ENCODE measurements at places on chromosomes 3 and 15.

DNA sequence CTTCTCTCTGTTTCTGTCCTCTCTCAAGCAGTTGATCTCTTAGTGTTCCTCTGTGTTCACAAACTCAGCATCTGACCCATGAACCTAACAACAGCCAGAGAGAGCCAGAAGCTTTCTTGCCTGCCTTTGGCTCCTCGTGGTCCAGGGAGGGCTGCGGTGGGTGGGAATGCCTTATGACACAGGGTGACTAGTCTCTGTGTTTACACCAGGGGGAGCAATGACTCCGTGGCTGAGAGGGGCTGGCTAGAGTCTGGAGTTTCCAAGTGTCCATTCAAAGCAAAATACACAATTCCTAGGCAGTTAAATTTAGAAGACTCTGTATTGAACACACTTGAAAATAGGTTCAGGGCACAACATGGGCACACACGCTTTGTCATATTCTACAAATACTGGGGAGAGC is 370.0 kb upstream of the FRG2C start:
- DNase-seq, result peak; percentile 64

GRCh38 chr3:148077318-148077923 is 620.3 kb upstream of the AGTR1 start:
- DNase-seq, result no peak

DNA sequence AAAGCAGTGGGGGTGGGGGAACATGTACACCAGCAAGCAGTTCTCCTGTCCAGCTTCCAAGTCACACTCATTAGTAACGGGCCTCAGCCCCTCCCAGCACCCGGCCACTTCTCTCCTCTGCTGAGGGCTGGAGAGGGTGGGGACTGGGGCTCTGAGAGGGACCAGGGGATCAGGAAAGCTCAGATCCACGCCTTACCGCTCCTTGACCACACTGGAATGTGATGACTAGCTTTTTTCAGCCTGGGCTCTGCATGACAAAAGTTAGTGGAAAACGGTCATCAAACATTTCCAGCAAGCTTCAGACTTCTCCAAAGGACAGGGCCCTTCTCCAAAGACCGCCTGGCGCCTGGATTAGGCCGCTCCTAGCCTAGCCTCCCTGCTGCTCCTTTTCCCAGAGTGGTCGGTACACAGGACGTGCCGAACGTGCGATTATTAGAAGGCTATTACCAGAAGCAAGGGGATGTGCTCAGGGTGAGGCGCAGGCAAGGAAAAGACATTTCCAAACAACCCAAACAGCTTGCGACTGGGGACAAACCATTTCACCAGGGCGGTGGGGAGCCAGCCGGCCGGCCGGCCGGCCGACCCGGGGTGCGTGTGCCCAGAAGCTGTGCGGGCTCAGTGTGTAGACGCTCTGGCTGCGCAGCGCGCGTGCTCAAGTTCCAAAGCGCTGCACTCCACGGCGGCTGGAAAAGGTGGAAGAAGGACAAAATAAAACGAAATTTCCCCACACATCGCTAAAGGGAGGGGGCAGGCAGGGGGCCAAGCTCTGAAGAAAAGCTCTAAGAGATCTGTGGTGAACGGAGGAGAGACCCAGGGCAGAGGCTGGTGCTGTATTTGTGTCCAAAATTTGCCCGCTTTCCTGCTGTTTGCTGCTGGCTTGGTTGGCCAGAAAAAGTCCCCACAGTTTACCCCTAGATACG is 51.0 kb upstream of the SSR3 start:
- peak; percentile 73 for DNase-seq

GRCh38 chr15:73550190-73550589 is 83.0 kb downstream of the NPTN start:
- no peak for DNase-seq

- DNase-seq, result no peak
Measured at GRCh38 chr3:152257563-152258035, 11.1 kb upstream of the MBNL1 start.

DNA sequence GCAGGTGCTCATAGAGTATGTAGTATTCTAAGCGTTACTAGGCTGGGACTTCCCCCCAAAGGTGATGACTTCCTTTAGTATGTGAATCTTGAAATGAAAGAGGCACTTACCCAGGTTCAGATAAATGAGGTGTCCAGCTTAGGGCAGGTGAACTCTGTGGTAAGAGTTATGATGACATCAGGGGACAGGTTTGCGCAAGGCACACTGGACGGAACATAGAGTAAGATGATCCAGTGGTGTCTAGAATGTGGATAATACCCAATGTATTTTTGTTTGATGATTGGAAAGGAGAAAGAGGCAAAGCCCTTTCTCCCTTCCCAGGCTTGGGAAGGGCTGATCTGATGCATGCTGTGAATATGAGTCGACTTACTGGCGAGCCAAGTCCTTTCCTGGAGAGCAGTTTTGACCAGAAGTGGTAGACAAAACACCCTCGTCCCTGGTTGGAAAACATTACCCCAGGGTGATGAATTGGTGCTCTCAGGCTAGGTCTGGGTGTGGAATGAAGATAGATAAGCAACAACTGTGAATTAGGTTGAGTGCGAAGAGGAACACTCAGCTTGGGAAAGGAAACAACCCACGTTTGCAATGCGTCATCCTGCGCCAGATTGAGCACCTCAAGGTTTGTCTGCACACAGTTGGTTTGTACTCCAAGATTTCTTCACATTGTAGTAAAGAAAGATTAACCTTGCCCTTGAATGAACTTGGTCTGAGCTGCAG is 124.2 kb downstream of the GHSR start:
- DNase-seq, result no peak

DNA sequence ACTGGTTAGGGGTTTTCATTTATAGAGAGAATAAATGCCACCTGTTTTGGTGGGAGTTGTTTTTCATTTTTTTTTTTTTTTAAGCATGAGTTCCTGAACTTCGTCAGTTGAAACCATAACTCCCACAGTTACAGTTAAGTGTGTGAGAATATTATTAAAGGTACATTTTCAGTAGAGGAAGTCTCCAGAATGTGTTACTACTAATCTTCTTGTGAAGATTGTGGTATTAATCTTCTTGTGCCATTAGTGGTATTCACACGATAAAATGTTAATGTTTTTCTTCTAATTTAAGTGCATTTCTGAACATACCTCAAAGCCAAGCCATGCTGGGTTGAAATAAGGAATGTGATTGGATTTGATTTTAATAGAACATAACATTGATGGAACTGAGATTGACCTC is 437.9 kb upstream of the GOLIM4 start:
- DNase-seq, result no peak

- DNase-seq, result no peak
Measured at GRCh38 chr3:65996589-65996988, 42.1 kb downstream of the MAGI1 start.

- no peak for DNase-seq
Measured at GRCh38 chr3:198079771-198080520, 119.9 kb downstream of the LMLN start.

DNA sequence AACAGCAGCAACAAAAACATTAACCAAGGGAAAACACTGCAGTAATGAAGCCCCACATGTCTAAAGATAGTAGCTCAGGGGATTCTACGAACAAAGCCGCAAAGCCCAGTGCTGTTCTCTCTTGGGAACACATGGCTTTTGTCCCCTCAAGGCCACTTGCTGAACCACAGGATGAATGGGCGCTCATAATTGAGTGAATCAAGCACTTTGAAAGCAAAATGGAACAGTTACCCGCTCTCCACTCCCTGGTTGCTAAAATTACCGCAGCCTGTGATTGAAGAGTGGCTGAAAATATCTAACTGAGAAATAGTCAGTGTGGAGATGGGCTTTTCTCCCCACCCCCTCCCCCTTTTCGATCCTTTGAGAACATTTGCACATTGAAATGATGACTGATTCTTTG is 39.6 kb downstream of the RASGRF1 start:
- DNase-seq, result no peak
